ENCODE measurements at places on chromosomes 2 and 18.

- no peak for DNase-seq
Measured at GRCh38 chr2:11458753-11459152, 7.2 kb downstream of the E2F6 start.

DNA sequence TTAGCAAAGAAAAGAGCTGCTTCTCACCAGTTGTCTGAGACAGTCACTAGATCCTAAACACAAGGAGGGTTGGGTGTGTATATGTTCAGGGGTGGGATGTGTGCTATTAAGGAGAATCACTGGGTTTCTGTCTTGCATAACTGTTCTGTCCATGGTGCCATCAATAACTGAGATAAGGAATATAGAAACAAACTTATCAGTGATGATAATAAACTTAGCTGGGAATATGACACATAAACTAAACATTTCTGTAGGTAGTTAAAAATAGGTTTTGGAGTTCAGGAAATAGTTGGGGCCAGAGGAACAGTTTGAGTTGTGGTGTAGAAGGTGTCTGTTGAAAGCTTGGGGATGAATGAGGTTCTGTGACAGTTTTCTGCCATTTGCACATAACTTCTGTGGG is 17.4 kb downstream of the NAPG start:
- DNase-seq: no peak

DNA sequence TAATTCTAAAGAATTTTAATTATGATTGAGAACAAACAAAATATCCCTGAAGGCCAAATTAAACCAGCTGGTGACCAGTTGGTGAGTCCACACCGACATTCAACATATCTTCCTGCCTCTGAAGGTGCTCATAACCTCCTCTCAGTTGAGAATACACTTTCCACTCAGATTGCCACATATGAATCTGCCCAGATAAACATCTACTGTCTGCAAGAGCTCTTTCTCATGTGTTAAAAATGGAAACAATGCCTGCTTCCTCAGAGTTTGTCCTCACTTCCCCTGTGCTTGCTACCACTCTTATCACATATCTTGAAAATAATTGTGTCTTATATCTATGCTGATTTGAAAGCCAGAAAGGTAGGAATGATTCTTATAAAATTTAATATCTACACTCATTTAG is 177.7 kb upstream of the GULP1 start:
- DNase-seq: no peak

DNA sequence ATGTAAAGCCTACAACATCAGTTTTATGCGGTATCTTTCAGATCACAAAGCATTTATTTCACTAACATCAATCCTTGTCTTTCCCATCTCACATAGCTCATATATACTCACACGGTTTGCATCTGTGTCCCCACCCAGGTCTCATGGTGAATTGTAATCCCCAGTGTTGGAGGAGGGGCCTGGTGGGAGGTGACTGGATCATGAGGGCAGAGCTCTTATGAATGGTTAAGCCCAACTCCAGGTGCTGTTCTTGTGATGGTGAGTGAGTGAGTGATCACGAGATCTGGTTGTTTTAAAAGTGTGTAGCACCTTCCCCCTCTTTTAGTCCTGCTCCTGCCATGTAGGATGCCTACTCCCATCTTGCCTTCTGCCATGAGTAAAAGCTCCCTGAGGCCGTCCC is 42.0 kb downstream of the PARD6G start:
- DNase-seq: no peak

GRCh38 chr18:6221602-6222014 is 193.1 kb downstream of the L3MBTL4 start:
- DNase-seq: no peak

DNA sequence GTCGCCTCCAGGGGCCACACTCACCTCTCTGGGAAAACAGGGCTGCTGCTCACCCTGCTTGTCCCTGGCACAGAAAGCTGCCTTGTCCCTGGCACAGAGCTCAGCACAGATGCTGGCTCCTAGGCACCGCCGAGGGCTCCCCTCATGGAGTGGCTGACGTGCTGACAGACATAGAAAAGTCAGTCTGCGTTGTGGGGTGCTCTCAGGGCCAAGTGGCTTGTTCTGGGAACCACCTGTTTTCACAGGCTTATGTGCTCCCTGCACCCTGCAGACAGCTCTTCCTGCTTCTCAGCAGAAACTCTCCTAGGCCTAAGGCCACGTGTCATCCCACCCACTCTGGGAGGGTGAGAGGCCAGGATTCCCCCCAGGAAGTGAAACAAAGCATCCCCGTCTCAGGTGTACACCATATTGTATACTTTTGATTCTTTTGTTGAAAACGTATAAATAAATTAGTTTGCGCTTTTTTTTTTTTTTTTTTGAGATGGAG is 84.7 kb upstream of the TMEM200C start:
- DNase-seq: peak; percentile 65

GRCh38 chr2:24176326-24176725 is 1.5 kb downstream of the FAM228A start:
- no peak for DNase-seq

DNA sequence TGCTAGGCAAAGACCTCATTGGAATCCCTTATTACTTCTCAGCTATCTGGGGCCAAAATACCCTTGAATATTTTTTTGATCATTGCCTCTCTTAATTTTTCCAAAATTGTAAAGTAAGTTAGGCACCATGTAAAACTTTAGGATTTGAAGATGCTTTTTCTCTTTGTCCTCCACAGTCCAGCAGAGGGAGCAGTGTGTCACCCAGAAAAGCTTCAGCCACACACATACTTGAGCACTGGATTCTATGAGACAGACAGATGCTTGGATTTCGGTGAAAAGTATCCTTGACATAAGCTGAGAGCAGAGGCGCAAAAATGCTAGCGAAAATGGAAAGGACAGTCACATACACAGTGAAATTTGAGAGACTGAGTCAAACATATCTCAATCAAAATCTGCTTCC is 74.7 kb upstream of the KCNJ3 start:
- peak; percentile 17 for DNase-seq

DNA sequence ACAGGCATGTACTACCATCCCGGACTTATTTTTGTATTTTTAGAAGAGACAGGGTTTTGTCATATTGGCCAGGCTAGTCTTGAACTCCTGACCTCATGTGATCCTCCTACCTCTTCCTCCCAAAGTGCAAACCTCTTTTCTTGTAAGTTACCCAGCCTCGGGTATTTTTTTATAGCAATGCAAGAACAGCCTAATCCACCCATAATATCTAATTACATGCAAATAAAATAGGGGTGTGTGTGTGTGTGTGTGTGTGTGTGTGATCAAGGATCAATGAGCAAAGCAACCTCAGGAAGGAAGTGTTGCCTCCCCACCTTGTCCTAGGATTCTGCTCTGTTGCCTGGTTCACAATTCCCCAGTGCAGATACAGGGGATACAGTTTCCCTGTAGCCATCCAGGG is 45.6 kb downstream of the NGEF start:
- no peak for DNase-seq

All from GM13976 (cell line).